Activated T-helper 1 cell treated with Interleukin-2 at 50 U/mL for 16 hours (primary cell): ENCODE measurements at places on chromosomes 11 and 22.

DNA sequence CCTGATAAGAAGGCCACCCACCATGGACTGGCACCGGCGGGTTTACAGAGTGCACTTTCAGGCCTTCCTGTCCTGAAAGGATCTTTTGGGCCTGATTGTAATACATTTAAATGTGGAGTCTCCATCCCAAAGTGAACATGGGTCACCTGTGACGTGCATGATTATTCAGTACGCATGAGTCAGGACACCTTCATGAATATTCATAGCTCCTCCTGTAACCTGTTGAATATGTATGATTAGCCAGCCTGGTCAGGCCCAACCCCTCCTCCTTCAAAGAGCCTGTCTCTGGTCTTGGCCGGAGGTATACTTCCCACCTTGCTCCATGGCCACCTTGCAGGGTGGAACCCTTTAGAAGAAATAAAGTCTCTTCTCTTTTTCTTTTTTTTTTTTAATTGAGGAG lies 75.9 kb upstream of the NUP50 start:
- DNase-seq = no peak

DNA sequence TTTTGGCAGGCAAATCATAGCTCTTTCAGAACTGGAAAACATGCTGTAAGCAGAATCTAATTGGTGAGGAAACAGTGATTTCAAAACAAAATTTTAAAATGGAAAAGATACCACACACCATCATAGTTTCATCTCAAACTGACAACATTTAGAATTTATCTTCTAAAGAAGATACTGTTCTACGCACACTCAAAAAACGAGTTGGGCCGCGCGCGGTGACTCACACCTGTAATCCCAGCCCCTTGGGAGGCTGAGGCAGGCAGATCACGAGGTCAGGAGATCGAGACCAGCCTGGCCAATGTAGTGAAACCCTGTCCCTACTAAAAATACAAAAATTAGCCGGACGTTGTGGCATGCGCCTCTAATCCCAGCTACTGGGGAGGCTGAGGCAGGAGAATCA lies 44.2 kb upstream of the ADSL start:
- DNase-seq = no peak

DNA sequence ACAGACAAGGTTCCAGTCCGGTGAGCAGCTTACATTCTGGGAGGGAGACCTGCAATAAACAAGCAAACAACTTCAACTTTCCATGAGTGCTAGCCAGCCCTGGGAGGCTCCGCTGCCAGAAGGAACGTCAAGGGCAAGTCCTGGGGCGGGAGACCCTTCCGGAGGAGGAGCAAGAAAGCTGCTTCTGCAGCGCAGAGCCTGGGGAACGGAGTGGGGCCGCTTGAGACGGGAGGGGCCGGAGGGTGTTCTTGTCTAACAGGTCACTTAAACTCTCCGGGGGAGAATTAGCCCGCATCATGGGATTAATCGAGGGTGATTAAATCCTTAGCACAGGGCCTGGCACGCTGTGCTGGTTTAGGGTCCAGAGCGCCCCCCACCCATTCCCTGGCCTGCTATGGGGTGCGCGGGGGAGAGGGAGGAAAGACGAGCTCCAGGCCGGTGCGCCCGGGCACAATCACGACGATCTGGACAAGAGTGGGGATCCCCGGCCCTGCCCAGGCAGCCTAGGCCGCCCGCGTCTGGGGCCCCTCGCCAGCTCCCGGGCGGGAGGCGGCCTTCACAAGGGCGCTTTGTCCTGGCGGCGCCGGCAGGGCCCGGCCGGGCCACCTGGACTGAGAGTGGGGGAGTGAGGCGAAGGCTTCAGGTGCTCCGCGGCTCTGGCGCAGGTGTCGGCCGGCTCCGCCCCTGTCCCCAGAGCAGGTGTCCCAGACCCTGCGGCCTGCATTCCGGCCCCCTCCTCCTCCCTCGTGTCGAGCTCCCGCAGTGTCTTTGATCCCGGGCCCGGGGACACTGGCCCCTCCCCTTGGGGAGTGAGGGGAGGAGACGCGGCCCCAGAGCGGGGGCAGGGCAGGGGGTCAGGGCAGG lies 663 bp upstream of the LARGE2 start:
- DNase-seq = no peak

DNA sequence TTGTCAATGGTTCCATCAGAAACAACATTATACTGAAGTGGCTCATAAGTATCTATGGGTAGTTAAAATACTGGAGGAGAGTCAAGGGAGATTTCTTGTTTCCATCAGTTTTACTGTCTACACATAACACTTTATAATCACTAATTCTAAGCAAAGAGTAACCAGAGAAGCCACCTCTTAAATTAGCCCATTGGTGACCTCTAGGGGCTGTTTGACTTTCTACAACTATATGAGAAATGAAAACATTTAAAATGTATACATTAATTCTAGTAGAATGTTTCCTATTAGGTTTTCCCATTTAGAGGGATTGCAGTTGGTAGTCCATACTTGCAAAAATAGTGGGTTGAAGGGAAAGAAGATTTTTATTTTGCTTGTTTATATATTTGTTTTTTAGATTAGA lies 504.3 kb downstream of the FAM181B start:
- DNase-seq = no peak

GRCh38 chr11:69156235-69156639 lies 502 bp downstream of the SMIM38 start:
- no peak for DNase-seq

GRCh38 chr11:64803846-64804345 lies 882 bp upstream of the MAP4K2 start:
- DNase-seq = no peak

DNA sequence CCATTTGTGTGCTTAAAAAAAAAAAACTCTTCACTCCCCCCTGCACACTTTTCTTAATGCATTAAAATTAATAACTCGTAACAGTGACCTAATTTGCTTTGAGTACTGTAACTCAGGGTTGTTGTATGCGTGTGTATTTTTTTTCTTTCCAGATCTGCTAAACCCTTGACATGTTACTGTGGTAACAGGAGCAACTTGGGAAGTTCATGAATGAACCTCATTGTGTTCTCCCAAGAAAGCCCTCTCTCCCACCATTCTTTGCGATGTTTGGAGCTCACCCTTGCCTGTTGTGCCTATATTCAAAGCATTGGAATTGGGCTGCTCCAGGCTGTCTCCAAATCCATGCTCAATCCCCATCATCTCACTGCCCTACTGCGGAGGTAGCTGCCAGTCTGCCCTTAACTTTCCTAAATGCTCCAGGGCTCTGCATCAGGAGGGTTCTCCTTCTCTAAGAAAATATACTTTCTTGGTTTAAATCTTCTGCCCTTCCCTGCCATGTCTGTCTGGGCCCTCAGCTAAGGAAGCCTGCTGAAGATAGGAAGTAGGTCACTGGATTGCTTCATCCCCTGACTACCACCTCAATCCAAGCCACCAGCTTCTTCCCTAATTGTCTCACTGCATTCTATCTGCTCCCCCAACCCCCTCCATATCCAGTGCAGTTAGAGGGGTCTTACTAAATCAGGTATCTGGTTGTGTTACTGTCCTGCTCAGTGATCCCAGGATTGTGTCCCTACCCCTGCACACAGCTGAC lies 70.3 kb downstream of the KIRREL3 start:
- no peak for DNase-seq

DNA sequence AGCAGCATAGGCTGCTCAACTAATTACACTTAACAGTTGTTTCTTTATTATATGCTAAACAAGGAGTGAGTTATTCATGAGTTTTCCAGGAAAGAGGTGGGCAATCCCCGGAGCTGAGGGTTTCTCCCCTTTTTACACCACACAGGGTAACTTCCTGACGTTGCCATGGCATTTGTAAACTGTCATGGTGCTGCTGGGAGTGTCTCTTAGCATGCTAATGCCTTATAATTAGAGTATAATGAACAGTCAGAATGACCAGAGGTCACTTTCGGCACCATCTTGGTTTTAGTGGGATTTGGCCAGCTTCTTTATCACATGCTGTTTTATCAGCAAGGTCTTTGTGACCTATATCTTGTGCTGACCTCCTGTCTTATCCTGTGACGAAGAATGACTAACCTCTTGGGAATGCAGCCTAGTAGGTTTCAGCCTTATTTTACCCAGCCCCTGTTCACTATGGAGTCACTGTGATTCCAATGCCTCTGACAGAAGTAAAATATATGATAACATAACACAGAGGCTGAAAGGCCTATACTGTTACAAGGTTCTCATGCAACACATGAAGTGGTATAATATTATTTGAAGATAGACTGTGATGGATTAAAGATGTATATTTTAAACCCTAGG lies 41.3 kb upstream of the RDX start:
- DNase-seq = no peak

- no peak for DNase-seq
These were observed 102.4 kb downstream of the MORC2 start for GRCh38 chr22:30866216-30866615.

DNA sequence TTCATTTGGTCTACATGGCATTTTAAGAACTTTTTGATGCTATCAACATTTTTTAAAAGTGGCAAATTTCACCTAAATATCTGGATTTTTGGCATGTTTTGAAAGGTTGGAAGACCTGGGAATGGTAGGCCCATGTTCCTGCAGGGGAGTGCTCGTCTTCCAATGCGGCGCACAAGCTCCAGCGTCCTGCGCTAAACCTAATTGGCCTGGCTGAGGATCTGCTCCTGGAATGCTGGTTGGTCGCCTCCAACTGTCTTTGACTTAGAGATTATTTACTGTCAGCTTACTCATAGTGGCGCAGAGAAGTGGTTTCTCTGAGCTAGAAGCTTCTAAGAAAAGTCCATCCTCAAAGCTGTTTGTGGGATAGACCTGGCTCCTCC lies 626 bp upstream of the LIMK2 start:
- DNase-seq = no peak

GRCh38 chr22:41003976-41004375 lies 52.8 kb downstream of the RBX1 start:
- no peak for DNase-seq

DNA sequence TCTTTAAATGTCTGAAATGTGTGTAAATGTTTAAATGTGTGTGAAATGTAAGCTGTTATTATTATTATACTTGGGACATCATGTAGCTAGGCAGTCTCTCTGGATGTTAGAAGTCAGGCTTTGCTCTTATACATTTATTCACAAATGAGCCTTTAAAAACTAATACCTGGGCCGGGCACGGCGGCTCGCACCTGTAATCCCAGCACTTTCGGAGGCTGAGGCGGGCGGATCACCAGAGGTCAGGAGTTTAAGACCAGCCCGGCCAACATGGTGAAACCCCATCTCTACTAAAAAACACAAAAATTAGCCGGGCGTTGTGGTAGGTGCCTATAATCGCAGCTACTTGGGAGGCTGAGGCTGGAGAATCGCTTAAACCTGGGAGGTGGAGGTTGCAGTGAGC lies 21.7 kb upstream of the CTTN start:
- DNase-seq = no peak

- DNase-seq = peak; percentile 44
These were observed 37.2 kb upstream of the ETS1 start for GRCh38 chr11:128624269-128625175.

DNA sequence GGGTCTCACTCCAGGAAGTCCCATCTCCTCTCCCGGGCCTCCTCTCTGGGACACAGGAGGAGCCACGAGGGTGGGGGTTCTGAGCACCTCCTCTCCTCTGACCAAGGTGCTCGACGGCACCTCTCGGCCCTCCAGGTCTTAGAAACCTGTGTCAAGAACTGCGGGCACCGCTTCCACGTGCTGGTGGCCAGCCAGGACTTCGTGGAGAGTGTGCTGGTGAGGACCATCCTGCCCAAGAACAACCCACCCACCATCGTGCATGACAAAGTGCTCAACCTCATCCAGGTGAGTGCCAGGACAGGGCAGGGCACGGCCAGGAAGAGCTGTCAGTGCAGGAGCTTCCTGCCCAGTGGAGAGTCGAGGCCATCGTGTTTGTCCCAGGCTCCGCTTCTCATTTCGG lies 23.2 kb downstream of the TOM1 start:
- no peak for DNase-seq

DNA sequence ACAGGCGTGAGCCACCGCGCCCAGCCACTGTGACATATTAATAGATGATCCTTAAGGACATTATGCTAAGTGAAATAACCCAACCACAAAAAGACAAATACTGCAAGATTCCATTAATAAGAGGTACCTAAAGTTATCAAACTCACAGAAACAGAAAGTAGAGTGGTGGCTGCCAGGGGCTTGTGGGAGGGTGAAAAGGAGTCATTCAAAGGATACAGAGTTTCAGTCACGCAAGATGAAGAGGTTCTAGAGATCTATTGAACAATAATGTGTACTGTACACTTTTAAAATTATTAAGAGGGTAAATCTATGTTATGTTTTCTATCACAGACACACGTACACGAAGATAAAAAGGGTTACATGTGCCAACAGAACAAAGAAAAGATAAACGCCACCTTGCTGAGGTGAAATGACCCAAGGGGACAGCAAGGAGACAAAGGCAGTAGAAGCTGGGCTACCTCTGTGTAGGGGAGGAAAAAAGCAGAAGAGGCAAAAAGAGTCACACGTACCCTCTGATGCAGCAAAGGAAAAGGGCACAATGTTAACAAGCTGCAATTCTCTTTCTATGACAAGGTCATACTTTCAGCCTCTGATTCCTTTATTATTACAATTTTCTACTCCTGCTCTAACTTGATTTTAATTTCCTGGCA lies 65.3 kb downstream of the AMBRA1 start:
- no peak for DNase-seq

DNA sequence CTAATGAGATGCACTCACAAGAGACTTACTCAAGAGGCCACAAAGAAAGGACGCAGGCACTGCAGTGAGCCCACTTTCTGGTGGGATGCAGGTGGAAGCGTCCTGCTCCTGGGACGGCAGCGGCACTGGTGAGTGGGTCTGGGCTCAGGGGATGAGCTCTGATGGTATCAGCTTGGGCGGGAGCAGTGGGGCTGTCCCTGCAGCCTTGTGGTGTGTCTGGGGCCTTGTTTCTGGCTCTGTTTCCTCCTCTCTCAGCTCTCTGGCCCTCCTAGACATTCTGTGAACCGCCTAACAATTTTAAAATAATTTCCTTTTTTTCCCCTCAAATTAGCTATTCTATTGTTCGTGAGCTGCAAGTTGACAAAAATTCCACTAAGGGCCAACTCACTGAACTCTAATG lies 8.8 kb upstream of the ST14 start:
- no peak for DNase-seq

DNA sequence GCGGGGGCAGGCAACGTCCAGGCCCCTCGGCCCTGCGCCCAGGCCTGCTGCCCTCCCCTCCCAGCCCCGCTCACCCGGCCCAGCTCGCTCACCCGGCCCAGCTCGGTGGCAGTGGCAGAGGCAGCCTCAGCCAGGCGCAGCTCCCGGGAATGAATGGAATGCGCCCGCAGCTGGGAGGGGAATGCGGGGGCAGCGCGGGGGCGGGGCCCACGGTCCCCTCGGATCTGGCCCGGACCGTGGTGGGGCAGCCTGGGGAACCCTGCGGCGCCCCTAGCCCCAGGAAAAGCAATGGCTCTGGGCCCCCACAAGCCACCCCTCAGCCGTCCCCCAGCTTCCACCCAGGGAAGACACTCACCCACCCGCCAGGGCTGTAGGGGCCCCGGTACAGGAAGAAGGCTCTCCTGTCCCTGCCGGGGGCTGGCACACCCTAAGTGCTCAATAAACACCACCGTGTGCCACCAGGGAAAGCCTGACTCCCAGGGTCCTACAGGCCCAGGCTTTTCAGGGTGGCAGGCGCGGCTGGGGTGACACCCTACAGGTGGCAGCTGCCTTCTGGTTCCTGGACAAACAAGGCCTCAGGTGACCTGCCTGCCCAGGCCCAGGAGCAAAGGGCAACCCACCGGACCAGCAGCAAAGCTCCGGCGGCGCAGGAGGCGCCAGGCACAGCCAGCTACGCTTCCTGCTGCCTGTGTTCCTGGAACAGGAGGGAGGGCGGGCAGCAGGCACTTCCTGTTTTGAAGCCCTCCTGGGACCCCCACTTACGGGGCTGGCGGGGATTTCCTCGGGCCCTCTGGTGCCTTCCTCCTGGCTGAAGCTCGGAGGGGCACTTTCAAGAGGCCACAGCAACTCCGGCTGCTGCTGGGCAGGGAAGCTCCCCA lies 13.8 kb downstream of the PLXNB2 start:
- DNase-seq = no peak
